Right lung (tissue), 10 donors: ENCODE measurements at places on chromosomes 1 and 21.

- DNase-seq, result no peak
Measured at GRCh38 chr1:246639732-246640131, 73.5 kb downstream of the CNST start.

DNA sequence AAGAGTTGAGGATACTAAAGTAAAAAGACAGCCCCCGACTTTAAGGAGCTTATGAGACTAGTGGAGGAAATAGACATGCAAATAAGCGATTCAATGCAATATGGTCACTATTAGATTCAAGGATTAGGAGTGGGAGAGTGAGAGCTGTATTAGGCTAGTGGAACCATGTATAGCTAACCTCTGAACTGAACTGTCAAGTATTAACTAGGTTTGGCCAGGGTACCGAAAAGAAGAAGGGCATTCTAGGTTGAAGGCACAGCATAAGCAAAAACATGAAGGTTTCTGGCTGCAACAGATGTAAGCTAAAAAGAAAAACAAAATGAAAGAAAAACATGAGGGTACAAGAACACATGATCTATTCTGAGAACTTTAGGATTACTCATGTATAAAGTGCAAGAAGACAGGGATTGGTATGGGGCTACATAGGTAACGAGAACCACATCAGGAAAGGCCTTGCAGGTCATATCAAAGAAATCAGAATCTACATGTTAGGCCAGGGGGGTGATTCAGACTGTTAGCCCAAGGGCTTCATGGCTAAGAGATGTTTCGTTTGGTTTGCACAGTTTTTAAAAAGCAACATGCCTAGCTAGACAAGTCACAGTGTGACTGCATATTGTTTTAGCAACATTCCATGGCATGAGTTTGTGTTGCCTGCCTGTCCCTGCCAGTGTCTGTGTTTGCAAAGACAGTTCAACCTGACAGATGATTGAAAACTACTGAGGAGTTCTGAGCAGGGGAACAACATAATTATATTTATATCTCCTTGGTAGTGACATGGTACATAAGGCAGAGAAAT is 54.4 kb upstream of the HAO2 start:
- DNase-seq, result no peak

DNA sequence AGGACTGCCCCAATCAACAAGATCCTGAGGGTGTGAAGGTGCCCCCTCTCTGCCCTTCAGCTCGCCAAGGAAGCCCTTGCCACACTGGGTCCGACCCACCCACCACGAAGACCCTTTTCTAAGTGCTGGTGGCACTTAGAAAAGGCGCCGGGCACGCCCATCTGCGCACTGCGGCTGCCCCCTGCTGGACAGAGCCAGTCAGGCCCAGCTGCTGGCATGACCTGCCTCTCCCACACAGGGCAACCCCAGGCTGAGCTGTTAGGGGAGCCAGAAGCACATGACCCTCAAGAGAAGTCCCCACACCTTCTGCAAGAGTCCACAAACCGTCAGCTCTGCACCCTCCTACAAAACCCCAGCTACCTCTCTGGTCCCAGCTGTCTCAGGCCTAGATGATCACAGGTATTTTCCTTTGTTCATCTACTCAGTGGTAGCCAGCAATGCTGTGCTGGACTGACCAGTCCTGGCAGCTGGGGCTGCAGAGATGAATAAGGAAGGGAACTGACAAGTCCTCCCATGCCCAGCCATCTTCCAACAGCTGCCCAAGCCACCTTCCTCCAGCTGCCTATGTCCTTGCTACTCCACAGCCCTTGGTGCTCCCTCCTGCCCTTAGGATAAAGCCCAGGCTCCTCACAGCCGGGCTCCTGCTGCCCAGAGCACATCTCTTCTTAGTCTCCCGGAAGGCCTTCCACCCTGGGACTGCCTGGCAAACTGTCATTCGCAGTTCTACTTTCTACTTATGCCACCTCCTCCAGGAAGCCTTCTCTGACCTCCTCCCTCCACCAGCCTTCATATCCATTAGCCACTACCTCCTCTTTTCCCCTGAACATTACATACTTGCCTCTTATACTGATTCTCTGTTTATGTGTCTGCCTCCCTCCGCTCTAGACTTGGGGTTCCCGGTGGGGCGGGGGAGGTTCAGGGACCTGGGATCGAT is 39.8 kb upstream of the ZC3H12A start:
- DNase-seq, result no peak

GRCh38 chr1:220878191-220879075 is 810 bp upstream of the HLX start:
- peak; percentile 55 for DNase-seq

- no peak for DNase-seq
Measured at GRCh38 chr1:218803351-218803997, 370.2 kb upstream of the LYPLAL1 start.

GRCh38 chr21:34743831-34744230 is 75.0 kb downstream of the CLIC6 start:
- DNase-seq, result no peak

DNA sequence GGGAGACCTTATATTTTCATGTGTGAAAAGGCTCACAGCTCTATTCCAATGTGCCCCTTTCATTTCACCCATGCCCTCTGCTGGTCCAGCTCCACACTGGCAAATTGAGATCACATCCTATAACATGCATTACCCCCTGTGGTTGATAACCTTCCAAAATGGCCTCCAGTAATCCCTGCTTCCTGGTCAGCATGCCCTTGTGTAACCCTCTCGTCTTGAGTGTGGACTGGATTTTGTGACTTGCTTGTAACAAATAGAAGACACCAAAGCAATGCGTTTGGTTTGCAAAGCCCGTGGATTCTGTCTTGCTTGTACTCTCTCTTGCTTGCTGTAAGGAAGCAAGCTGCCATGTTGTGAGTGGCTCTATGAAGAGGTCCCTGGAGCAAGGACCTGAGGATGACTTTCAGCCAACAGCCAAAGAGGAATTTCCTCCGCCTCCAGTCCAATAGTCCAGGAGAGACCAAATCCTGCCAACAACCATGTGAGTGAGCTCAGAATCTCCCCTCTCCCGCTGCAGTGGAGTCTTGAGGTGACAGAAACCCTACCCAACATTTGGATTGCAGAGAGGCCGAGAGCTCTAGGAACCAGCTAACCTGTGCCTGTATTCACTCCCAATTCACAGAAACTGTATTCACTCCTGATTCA is 17.4 kb downstream of the KCNA10 start:
- DNase-seq, result no peak

GRCh38 chr1:107785496-107786202 is 179.3 kb downstream of the VAV3 start:
- DNase-seq, result no peak

- no peak for DNase-seq
Measured at GRCh38 chr1:68188644-68189340, 43.5 kb downstream of the WLS start.

DNA sequence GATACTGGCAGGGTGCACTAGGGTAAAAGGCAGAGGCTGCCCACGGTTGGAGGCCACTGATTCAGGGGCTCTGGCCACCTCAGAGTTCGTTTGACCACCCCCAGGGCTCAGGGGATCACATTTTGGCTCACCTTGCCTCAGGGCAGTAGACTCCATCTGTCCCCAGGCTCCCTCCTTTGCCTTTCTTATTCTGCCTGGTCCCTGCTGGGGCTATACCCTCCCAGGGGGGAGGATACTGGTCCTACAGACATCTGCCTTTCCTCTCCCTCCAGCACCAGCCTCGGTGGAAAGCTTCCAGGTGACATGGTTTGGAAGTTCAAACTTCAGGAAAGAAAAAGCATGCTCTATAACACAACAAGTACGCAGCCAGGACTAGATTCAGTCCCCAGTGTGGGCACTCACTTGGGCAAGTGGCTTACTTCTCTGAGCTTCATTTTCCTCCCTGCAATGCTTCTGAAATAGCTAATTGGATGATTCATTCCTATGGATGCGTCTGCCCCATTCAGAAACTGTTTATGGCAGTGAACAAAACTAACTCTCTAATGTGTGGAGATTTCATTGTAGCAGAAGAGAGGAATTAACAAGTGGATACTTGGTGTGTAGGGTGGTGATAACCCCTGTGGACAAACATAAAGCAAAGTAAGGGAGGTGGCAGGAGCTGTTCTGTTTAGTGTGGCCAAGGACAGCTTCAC is 154.8 kb downstream of the TRABD2B start:
- DNase-seq, result no peak

DNA sequence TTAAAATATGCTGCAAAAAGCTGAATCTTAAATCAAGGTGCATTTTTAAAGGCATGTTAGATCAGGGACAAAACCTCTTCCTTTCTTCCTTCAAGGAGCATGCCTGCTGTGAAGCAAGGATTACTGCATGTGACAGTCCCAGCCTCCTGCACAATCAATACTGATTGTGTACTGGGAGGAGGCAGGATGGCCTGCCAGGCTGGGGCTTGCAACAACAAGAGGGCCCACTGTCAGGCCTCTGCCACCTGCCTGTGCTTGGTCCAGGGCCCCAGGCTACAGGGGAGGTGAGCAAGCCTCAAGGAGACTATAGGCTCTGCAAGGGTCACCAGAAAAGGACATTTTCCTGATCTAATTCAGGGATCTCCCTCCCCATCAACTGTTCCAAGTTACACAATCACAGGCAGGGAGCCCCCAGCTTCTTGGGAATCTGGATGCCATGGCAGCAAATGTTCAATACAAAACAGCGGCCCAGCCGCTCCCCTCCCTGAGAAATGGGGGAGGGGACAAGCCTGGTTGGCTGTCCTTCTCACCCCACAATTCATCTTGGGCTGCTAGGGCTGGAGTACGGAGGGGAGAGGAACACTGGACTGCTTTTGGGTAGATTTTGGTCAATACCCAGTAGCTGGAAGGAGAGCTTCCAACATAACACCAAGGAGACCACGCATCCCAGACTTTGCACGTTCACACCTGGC is 76.7 kb downstream of the SSBP3 start:
- DNase-seq, result peak; percentile 69

- no peak for DNase-seq
Measured at GRCh38 chr1:91031081-91031480, 9.2 kb upstream of the ZNF644 start.

DNA sequence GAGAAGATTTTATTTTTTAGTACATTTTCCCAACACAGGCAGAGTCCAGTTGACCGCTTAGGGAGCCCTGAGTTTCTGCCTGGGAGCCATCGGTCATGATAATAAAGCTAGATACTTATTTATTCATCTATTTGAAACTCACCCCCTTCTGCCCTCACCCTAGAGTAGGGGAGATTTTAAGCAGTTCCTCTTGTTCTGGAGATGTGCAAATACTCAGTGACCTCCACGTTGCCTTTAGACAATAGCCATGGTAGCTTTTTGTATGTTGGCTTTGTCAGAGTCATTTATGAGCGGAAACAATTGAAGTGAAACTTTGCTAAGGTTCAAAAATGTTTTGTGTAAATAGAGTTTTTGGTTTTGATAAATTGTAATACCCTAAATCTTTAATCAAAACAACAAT is 45.7 kb upstream of the PLPPR4 start:
- DNase-seq, result no peak

GRCh38 chr1:210741564-210741963 is 392.4 kb downstream of the KCNH1 start:
- no peak for DNase-seq

GRCh38 chr21:21955204-21955603 is 957.0 kb downstream of the NCAM2 start:
- peak; percentile 65 for DNase-seq

- DNase-seq, result no peak
Measured at GRCh38 chr1:216894494-216894893, 171.3 kb upstream of the ESRRG start.

DNA sequence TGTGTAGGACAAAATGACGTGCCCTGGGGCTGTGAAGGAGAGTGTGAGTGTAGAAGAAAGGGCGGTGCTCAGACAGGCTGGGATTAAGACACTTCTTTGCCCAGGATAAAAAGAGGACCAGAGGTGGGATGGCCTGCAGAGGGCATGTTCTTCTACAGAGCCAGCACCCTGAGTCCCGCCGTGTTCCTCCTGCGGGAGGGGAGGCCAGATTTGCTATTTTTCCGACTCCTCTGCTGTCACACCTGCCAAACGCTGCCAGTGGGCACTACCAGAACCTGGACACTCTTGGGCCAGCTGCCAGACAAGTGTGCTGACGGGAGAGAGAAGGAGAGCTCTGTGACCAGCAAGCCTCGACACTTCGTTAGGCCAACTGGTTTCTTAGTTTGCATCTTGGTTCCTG is 206.4 kb downstream of the PLD5 start:
- no peak for DNase-seq

GRCh38 chr1:153262462-153263157 is 3.1 kb downstream of the LORICRIN start:
- no peak for DNase-seq

- no peak for DNase-seq
Measured at GRCh38 chr1:6440198-6441126, 15.9 kb downstream of the ESPN start.

GRCh38 chr1:180428782-180429695 is 73.3 kb downstream of the ACBD6 start:
- DNase-seq, result no peak

GRCh38 chr1:196059210-196059609 is 549.0 kb downstream of the KCNT2 start:
- DNase-seq, result no peak

GRCh38 chr1:67580691-67581403 is 104.2 kb upstream of the GADD45A start:
- DNase-seq, result no peak

GRCh38 chr1:79293611-79294010 is 287.1 kb upstream of the ADGRL4 start:
- DNase-seq, result no peak

DNA sequence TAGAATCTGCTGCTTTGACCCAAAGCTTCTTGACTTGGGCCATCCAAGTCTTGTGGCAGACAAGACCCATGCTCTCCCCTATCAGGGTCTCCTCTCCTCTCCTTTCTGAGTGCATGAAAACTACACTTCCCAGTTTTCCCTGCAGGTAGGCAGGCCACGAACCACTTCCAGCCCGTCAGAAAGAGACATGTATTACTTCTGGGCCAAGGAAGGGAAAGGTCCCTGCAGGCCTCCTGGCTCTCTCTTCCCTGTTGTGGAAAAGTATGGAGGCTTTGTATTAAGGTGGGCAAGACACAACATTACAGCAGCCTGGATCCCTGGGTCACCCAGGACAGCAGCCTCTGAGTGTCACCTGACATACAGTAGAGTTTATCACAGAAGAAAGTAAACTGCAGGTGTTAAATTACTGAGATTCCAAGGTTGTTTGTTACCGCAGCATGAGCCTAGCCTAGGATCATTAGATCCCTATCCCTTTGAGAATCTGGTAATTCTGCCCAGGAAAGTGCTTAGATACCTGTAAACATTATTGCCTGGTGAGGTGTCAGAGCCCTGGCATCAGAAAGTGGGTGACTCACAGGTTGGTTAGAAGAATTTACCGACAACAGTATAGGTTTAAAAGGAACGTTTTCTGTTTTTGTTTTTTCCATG is 717.3 kb downstream of the MATN1 start:
- DNase-seq, result no peak

DNA sequence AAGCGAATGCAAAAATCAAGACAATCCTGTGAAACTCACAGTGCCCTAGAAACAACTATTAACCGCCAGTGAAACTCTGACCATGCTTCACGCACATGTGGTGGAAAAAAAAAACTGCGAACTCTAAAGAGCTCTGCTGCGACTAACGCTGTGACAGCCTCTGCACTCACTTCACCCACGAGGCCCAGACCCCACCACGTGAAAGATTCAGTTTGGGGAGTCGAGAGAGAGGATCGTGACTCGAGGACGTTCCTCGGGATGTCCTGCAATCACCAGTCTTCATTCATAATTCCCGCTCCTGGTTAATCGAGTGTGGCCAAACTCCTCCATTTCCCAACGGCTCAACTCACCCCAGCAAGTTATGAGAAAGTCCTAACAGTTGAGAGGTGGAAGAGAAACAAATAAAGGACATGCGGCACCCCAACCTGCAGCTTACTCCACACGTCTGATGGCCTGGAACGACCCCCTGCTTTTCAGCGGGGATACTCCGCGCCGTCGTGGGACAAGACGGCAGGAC is 1.1 kb downstream of the SERBP1 start:
- DNase-seq, result no peak

- DNase-seq, result no peak
Measured at GRCh38 chr1:216983823-216984222, 260.6 kb upstream of the ESRRG start.
